CD8-positive, alpha-beta memory T cell (primary cell): ENCODE measurements at places on chromosomes 16 and 17.

DNA sequence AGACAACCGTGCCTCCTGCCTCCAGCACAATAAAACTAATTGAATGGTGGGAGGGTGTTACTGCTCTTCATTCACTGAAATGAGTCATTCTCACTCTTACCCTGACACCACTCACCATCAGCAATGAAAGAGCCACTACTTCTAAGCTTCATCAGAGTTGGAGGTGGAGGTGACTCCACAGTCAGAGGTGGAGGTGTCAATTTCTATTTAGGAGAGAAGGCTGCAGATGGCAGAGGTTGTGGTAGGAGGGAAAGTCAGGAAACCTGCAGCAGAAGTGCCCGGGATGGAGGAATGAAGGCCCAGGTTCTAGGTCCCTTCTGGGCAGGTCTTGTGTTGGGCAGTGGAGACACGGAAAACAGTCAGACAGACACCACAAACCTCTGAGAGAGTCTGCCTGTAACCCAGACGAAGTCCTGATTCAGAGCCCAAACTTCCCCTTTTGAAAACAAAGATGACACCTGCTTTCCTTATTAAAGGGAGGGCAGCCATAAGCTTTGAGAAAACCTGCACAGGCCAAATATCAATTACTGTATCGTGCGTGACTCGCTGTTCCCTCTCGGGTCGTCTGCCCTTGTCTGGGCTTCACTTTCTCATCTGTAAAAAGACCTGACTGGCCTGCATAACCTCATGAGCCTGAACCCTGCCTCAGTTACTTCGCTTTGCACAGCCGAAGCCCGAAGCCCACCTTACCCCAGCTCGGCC lies 668 bp downstream of the ATPAF2 start:
- DNase-seq = no peak

DNA sequence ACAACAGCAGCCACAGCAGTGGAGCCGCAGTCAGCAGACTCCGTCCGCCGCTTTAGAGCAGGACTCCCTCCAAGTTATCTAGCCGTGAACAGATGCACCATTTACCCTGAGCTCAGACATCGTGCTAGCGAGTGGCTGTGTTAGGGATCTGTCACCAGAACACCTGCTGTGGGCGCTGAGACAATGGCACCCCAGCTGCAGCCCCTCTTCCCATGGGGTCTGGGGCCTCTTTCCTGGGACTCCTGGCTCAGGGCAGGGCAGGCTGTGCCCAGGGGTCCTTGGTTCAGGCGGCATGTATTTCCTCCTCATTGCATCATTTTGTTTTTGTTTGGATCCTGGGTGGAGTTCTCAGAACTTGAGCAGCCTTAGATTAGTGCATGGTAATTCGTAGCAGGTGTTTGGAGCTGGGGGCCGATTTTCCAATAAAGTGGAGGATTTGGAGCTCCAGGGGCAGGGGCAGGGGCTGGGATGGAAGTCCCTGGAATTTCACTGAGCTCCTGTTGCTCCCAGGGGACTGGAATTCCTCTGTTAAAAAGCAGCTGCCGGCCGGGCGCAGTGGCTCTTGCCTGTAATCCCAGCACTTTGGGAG lies 23.4 kb downstream of the NMRAL1 start:
- no peak for DNase-seq

DNA sequence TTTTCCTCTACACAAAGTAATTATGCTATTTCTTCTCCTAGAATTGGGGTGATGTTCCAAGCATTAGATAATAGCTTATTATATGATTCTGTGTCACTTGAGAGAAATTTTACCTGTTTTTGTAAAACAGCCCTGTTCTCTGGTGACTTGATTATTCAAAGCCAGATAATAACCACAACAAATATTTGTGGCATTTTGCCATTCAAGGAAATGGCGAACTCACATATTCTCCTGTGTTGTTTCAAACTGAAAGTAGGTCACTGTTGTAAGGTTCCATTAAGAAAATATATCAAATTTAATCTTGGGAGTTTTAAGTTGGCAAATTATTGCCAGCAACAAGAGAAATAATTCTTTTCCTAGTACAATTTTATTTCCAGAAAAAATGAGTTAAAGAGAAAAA lies 124.8 kb downstream of the STXBP4 start:
- DNase-seq = no peak

- no peak for DNase-seq
Measured at GRCh38 chr16:20409398-20410120, at the start of gene ACSM5. ACSM5 (plus strand) TSS chr16:20409534; CDS start chr16:20411485, 1,951 bp downstream.

- DNase-seq = no peak
Measured at GRCh38 chr17:79622122-79622601, 11.3 kb upstream of the RBFOX3 start.
